NCI-H2171 (cell line): ENCODE measurements at places on chromosomes 5 and 9.

- no peak for DNase-seq
Observed at GRCh38 chr5:126857472-126858410, 80.8 kb downstream of the LMNB1 start.

GRCh38 chr9:72871685-72872084, 81.2 kb downstream of the ALDH1A1 start:
- no peak for DNase-seq

GRCh38 chr5:11611011-11611410, 293.2 kb downstream of the CTNND2 start:
- DNase-seq, result no peak

DNA sequence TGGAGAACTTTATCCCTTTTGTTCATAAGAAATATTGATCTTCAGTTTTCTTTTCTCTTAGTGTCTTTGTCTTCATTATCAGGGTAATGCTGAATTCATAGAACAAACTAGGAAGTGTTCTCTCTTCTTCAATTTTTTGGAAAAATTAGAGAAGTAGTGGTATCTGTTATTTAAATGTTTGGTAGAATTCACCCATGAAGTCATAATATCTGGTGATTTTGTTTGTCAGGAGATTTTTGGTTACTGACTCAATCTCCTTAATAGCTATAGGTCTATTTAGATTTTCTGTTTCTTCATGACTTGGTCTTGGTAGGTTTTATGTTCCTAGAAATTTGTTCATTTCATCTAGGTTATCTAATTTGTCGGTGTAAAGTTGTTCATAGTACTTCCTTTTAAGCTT, 45.4 kb upstream of the STARD4 start:
- no peak for DNase-seq

DNA sequence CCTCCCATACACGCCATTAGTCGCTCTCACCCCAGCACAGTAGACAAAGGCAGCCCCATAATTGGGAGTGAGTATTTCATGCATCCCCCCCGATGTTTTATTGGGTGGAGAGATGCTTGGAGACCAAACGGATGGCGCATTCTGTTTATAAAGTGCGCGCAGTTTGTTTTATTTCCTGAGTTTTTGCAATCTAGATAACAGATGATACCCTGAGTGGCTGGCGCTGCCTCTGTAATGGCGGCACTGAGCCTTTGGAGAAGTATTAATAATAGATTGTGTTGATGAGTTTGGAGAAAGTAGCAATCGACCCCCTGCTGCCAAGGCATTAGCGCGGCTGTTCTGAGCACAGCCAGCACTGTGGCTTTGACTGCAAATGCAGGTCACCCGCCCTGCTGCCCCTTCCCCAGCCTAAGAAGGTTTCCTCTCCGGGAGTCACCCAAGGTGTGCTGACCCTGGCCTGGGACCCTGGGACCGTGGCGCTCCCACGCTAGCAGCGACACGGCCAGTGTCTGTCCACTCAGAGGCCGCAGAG, 74.3 kb downstream of the LMX1B start:
- DNase-seq, result no peak

GRCh38 chr5:66805514-66806430, 209.6 kb downstream of the MAST4 start:
- no peak for DNase-seq
